NCI-H1694 (cell line): ENCODE measurements at places on chromosomes 7 and 10.

DNA sequence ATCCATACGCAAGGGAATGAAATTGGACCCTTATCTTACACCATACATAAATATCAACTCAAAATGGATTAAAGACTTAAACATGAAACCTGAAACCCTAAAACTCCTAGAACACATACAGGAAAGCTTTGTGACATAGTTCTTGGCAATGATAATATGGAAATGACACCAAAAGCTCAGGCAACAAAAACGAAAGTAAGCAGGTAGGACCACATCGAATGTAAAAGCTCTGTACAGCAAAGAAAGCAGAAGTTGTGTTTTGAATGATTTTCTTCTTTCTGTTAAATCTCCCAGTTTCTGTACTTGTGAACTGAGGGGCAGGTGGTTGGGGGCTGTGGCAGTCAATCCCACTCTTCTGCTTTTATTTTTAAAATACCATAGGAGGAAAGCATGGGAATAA lies 368.4 kb upstream of the PODXL start:
- DNase-seq = no peak

- no peak for DNase-seq
These were observed 548.7 kb upstream of the GALNT17 start for GRCh38 chr7:70582927-70583895.

DNA sequence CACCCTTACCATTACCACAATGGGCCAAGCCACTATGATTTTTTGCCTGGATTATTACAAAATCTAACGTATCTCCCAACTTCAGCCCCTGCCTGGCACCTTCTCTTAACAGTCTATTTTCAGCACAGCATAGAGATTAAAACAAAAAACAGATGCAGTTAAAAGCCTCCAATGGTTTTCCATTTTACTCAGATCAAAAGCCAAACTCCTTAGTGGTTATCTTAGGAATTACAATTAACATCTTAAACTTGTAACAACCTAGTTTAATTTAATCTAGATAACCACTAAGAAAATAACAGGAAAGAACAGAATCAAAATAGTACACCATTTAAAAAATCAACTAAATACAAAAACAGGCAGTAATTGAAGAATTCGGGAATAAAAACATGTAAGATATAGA lies 43.5 kb downstream of the DNAJC1 start:
- no peak for DNase-seq

GRCh38 chr7:133230591-133231194 lies 22.2 kb upstream of the EXOC4 start:
- DNase-seq = peak; percentile 80

GRCh38 chr7:94656925-94657731 lies 1.2 kb upstream of the SGCE start:
- DNase-seq = no peak

GRCh38 chr10:132640326-132641125 lies 102.9 kb downstream of the INPP5A start:
- no peak for DNase-seq

GRCh38 chr10:58435297-58435985 lies 50.2 kb downstream of the TFAM start:
- DNase-seq = no peak

DNA sequence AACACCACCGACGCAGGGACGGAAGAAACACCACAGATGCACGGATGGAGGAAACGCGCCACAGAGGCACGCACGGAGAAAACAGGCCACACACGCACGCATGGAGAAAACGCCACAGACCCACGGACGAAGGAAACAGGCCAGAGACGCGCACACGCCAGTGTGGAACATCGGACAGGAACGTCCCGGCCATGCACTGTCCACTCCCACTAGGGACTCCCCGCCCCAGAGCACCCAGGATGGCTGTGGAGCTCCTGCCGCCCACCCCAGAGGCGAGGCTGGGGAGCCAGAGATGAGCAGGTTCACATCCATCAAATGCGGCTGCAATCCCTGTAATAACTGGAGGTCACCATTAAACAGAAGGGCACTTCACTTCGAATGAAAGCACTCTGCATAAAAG lies 17.3 kb downstream of the DIP2C start:
- no peak for DNase-seq

GRCh38 chr10:124370426-124370825 lies 48.3 kb downstream of the OAT start:
- DNase-seq = no peak

GRCh38 chr7:79298145-79298760 lies 155.2 kb downstream of the MAGI2 start:
- peak; percentile 77 for DNase-seq

DNA sequence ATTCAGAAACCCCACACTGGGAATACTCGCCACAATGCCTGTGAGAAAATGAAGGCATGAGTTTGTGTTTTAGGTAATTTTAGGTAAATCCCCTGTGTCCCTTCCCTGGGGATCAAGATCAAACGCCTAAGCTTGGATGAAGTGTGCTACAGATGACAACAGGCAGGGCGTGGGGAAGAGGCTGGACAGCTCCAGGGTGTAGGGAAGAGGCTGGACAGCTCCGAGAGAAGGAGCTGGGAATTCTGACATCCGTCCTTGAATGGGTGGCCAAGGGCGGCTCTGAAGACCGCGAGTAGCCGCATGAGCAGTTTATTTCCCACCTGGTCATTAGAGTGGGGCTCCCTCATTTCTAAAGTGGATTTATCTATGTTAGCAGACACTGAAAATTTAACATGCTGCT lies 109.7 kb downstream of the RAMP3 start:
- DNase-seq = no peak

DNA sequence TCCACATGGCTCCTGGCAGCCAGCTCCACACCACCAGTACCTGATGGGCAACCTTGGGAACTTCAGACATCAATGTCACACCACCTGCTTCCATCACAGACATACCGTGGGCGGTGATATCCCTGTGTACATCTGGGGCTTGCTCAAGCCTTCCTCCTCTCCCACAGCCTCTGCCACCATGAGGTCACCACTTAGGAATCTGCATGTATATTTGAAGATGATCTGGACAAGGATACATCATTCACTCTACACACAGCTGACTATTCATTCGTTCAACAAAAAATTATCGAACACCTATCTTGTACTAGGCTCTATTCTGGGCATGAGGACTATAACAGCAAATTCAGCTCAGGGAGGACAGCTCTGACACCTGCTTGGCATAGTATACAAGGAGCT lies 6.8 kb downstream of the DLG5 start:
- DNase-seq = no peak

DNA sequence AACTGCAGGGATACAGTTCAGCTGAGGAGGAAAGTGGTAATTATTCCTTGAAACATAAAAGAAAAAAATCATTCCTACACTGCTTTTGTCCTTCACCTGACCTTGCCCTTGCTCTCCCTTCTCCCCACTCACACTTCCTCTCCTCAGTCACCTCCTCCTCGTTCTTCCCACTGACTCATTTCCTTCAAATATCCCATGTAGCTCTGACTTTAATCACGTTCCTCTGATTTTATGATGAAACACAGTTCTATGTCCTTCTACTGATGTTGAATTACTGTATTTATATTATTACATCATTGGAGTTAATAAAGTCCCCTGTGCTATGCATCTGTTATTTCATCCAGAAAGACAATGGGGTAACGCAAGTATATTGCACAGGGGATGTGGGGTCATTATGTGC lies 575.6 kb downstream of the POM121L12 start:
- no peak for DNase-seq

GRCh38 chr10:23001901-23002516 lies 74.2 kb downstream of the ARMC3 start:
- no peak for DNase-seq

DNA sequence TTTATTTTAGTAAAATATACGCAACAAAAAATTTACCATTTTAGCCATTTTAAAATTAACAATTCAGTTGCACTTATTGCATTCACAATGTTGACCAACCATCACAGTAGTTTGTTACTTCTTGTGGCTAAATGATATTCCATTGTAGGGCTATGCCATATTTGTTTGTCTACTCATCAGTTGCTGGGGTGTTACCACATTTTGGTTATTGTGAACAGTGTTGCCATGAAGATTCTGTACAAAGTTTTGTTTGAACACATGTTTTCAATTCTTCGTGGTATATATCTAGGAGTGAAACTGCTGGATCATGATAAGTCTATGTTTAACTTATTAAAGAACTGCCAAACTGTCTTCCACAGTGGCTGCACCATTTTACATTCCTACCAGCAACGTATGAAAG lies 46.3 kb upstream of the ZNF365 start:
- DNase-seq = no peak
